Epithelial cell of prostate (primary cell): ENCODE measurements at places on chromosomes 12 and 14.

GRCh38 chr12:30753233-30753632 lies 1.5 kb downstream of the CAPRIN2 start:
- DNase-seq: no peak

- DNase-seq: no peak
These were observed 43.0 kb downstream of the PPP4R4 start for GRCh38 chr14:94217116-94217515.

DNA sequence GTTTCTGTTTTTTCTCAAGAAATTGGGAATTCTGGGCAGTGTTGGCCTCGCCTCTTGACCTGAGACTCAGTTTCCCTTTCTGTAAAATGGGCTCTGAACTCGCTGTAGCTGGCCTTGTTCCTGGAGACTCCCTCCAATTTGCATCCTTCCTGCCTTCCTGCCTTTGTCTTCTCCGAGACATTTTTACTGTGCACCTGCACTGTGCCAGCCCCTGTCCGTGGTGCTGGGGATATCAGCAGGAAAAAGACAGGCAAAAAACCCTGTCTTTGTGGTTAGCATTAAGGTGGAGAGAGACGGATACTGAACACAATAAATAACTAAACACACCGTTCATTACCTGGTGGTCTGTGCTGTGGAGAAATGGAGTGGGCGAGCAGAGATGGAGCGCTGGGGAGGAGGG lies 129.8 kb downstream of the AACS start:
- no peak for DNase-seq

- DNase-seq: no peak
These were observed 216.7 kb upstream of the TMTC1 start for GRCh38 chr12:30000401-30000800.

DNA sequence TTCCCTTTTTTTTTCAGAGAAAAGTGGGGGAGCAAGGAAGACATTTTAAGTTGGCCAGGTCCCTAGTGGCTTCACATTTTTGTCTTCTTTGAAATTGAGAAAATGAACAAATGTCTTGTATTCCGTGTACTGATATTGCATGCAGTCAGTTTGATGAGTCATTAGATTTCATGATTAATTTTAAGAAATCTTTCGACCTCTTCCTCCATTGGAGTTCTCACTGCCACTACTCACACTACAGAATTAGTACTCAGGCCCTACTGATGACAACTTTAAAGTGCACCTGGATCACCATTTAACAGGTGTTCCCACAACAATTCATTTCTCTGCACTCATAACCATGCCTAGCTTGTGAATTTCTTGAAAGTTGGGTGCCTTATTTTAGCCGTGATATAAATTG lies 50.5 kb downstream of the SAMD4A start:
- DNase-seq: no peak

DNA sequence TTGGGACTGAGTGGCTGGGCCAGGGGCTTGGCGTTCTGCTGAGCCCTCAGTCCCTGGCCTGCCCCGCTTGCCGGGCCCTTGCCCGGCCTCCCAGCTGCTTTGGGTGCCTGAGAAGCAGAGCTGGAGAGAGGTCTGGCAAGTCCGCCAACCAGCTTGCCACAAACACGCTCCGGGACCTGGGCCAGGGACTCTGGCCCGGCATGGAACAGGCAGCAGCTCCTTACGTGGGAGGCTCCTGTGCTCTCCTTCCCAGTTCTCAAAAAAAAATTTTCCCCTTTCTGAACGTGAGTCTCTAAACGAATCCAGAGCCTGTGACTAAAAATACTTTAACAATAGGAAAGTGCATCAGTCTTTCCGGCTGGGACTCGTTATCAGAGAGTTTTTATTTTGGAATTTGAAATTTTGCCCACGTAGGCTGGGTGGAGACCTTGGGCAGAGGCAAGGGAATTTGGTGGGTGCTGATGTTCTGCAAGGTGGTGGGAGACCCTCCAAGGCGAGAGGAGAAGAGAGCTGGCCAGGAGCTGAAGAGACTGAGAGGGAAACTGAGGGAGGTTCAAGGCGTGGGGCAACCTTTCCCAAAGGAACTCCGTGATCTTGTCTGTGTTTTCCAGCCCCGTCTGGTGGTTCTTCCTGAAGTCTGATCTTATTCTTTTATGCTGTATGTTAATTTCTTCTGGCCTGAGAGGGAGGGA lies 6.8 kb upstream of the NR4A1 start:
- DNase-seq: no peak

GRCh38 chr14:86521843-86522242 lies 991.9 kb downstream of the FLRT2 start:
- DNase-seq: no peak

- no peak for DNase-seq
These were observed 5.2 kb downstream of the TRAFD1 start for GRCh38 chr12:112130441-112130998.

GRCh38 chr12:19819231-19819630 lies 379.9 kb downstream of the AEBP2 start:
- DNase-seq: no peak
